ENCODE measurements at places on chromosomes 5 and 9.

- no peak for DNase-seq
Observed at GRCh38 chr9:32067261-32067660, 317.2 kb upstream of the ACO1 start.

- no peak for DNase-seq
Observed at GRCh38 chr5:89443508-89443907, 560.5 kb upstream of the MEF2C start.

DNA sequence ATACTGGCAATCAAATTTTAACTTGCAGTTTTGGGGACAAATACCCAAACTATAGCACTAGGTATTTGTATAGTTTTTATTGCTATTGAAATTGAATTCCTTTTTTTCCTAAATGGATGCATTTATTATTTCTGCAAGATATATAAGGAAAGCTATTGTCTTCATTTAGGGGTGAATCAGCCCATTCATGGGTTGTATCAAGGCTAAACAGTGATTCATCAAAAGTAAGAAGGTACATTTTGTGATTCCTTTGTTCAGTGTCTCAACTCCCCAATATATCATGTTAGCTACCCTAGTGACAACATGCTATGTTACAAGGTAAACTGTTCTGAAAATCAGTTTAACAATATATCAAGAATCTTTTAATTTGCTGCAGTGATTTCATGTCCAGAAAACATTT is 185.7 kb downstream of the PLK2 start:
- DNase-seq = no peak

- no peak for DNase-seq
Observed at GRCh38 chr9:111050819-111051218, 12.5 kb upstream of the LPAR1 start.

GRCh38 chr5:72552041-72552557 is 44.9 kb upstream of the ZNF366 start:
- no peak for DNase-seq

DNA sequence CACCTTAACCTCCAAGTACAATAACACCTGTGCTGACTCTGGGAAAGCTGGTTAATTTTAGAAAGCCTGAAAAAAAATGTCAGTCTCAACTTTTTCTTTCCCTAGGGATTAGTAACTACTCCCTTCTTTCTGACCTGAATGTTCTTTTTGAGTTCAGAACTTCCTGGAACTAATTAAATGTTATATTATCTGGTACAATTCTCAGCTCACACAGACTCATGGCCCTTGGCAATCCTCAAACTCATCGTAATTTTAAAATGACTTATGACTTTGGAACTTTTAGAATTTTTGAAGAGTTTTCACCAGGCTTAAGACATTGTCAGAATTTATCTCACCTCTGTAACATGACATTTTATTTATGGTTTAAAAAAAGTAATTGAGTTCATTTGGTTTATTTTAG is 315.0 kb downstream of the FER start:
- DNase-seq = no peak
